ENCODE measurements at places on chromosomes 2 and 18.

- no peak for DNase-seq
Observed at GRCh38 chr2:33384599-33384961, 91.9 kb upstream of the RASGRP3 start.

GRCh38 chr18:40751186-40751585 is 1203.8 kb upstream of the PIK3C3 start:
- DNase-seq: no peak

DNA sequence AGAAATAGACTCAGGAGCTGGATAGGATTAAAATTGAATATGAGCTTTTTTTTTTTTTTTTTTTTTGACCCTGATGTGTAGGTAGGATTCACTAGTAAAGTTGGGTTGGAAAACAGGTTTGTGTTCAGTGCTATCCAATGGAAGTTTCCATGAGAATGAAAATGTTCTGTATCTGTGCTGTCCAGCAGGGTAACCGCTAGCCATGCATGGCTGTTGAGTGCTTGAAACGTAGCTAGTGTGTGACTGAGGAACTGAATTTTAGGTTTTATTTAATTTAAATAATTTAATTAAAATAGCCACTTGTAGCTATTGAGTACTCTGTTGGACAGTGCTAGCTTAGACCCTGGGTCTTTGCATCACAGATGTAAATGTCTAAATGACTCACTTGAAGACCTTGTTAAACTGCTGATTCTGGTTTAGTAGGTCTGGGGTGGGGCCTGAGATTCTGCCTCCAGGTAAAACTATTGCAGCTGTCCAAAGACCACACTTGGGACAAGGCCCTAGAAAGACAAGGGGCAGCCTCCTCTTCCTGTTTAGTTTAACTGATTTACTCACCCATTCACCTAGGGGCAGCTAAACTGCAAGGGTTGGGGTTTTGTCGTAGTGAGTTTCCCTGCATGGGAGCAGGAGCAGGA is 84.7 kb upstream of the STON1 start:
- no peak for DNase-seq

GRCh38 chr2:219387306-219388120 is at the start of gene DNPEP:
Gene DNPEP (minus strand): TSS chr2:219387912. CDS start chr2:219387794, 118 bp downstream.
- DNase-seq: peak; percentile 85

- no peak for DNase-seq
Observed at GRCh38 chr2:239697399-239698164, 296.8 kb upstream of the HDAC4 start.

DNA sequence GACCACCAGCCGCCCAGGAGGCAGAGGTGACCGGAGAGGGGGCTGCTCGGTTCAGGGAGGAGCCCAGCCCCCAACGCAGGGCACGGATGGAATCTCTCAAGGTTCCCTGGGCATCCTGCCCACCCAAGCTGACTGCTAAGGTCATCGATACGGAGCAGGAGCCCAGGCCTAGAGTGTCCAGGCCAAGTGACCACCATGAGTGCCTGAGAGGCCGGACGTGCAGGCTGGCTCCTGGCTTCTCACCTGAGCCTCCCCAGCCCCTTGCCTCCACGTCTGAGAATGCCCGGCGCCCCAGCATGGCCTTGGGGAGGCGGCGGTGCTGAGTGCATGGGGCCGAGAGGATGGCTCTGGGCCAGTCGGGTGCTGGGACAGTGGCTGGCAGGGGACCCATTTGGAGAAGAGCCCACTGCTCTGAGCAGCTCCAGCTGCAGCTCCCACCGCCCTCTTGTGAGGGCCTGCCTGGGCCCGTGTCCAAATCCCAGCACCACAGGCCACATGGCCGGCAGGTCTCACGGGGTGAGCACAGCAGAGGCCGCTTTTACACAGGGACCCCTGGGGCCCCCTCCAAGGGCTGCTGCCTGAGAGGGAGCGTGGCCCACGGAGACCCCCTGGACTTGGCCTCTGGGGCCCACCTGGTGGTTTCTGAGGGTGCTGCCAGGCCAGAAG is 102.8 kb upstream of the CTDP1 start:
- no peak for DNase-seq

- no peak for DNase-seq
Observed at GRCh38 chr2:26179446-26179913, 6.6 kb downstream of the GAREM2 start.

GRCh38 chr2:43026426-43027096 is 199.8 kb downstream of the ZFP36L2 start:
- no peak for DNase-seq

- no peak for DNase-seq
Observed at GRCh38 chr2:196809260-196809659, at the start of gene C2orf66. Gene C2orf66 (minus strand): TSS chr2:196809355. CDS start chr2:196809336, 19 bp downstream.

DNA sequence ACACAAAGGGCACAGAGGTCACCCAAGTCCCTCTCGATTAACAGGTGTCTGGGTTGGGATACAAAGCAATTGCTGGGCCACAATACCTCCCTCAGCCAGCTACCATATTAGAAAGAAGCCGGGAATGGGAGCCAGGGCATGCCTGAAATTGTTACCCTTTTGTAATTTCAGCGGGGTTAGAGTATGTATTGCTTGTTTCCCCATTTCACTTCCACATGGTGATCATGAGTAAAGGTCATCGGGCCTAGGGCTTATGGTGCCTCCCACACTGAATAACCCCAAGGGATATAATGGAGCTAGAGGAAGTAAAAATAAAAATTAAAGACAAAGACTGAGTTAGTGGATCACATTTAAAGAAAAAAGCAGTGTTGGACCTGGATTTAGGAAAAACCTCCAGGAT is 437.2 kb upstream of the KLHL29 start:
- DNase-seq: no peak

DNA sequence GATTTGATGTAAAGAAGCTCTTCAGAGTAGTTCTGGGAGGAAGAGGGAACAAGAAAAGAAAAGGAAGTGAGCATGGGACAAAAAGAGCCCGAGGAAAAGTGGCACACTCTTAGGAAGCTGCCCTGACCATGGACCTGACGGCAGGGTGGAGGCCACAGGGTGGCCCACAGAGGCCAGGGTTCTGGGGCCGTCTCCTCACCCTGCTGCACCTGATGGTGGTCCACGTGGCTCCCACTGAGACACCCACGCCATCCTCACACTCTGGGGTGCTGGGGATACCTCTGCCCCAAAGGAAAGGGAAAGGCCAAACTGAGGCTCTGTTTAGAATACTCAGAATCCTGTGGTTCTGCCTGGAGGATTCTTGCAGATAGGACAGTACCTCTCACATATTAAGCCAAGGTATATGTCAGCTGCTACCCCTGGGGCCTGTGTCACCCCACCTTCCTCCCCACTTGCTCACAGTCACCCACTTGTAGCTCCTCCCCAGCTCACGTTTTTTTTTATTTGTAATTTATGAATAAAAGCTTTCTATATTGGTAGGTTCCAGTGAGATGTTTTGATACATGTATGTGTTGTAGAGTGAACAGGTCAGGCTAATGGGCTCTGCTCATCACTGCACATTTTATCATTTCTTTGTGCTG is 171.1 kb downstream of the LDLRAD4 start:
- no peak for DNase-seq

DNA sequence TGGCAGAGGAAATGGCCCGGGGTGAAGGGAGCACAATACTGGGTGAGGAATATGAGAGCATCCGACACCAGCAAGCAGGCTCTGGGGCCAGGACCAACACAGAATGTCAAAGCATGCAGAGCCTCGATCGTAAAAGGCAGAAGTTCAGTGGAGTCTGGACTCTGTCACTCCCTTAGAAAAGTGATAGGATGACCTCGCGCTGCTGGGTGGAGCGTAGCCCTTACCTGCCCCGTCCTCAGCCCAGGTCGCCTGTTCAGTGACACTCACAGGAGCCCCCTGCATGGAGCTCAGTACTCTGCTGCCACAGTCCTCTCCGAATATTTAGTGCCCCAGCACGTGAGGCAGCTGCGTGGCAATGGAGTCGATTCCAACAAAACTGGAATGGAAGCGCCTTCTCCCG is 236.7 kb upstream of the MYT1L start:
- no peak for DNase-seq

DNA sequence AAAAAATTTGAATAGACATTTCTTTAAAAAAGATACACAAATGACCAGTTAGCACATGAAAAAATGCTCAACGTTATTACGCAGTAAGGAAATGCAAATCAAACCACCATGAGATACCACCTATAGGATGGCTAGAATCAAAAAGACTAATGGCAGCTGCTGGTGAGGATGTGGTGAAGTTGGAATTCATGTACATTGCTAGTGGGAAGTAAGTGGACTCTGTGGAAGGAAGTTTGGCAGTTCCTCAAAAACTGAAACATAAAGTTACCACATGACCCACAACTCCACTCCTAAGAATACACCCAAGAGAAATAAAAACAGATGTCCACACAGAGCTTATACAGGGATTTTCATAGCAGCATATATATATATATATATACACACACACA is 51.2 kb downstream of the MBP start:
- no peak for DNase-seq

DNA sequence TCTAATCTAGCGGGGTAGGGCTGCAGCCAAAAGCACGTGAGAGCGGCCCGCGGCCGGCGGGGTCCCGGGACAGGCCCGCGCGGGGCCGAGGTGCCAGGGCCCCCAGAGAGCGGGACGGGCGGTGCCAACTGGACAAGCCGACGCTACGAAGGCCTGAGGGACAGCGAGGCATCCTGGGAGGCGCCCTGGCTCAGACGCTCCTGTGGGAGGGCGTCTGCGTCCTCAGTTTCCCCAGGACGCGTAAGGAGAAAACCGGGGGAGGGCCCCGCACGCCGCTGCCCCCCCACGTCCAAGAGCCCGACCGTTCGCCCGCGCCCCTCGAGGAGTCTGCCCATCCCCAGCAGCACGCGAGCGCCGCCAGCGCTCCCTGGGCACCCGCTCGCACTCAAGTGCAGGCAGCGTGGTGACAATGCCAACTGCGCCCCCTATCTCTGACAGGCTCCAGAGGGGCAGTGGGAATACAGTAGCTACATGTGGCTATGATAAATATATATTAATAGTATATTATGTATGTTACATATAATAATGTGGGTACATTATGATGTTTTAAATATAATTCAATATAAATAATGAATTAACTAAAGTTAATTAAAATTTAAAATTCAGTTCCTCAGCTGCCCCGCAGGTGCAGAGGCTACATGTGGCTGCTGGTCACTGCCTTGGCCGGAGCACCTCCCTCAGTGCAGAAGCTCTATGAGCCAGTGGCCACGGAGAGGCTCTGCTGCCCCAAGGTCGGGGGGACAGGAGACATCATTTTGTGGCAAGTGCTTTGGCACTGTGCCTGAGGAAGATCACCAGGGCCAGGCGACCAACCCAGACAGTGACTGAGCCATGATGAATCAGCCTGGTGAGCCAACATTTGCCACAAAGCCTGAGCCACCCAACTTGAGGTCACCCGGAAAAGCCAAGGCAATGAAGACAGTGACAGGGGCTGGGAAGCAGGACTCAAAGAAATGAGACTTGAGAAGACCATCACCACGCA is 5.5 kb upstream of the SFT2D3 start:
- DNase-seq: peak; percentile 78

DNA sequence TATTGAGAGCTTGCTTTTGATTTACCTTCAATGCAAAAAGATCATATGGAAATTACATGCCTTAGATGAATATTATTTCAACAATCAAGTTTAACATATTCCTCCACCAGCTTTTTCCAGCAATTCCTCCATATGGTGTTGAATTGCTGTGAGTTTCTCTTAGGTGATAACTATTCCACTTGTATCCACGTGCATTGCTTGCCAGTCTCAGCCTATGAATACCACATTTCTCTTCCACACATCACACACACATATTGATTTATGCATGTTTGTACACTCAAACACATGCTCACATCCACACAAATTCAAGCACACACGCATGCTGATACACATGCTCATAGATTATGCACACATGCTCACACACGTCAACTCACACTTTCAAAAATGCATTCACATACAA is 770.0 kb upstream of the LINC00305 start:
- DNase-seq: no peak

DNA sequence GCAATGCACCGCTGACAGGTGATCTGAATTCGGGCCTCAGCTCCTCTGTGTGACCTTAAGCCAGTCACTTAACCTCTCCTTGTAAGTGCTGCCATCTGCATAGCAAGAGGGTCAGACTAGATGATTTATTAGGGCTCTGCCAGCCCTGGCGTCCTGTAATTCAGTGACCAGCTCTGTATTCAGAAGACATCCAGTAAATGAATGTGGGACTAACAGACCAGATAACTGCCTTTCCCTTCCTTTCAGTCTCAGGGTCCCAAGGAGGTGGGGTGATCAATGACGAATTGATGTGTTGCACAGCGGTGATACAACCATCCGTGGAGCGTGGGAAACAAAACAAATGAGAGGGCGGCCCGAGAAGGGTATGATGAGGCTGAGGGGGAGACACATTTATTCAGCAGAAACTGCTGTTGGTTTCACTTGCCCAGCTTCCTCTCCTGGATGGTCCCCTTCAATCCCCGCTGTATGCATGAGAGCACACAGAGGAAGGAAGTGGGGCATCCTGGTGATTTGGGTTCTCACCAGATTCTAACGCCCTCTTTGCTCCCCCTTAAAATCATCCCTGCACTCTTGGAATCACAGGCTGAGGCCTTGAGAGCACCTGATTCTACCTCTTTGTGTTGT is 92.8 kb downstream of the VIT start:
- DNase-seq: no peak

- DNase-seq: no peak
Observed at GRCh38 chr2:144615866-144616565, 96.1 kb upstream of the ZEB2 start.

GRCh38 chr2:176138923-176139660 is 9.6 kb downstream of the HOXD8 start:
- DNase-seq: no peak

DNA sequence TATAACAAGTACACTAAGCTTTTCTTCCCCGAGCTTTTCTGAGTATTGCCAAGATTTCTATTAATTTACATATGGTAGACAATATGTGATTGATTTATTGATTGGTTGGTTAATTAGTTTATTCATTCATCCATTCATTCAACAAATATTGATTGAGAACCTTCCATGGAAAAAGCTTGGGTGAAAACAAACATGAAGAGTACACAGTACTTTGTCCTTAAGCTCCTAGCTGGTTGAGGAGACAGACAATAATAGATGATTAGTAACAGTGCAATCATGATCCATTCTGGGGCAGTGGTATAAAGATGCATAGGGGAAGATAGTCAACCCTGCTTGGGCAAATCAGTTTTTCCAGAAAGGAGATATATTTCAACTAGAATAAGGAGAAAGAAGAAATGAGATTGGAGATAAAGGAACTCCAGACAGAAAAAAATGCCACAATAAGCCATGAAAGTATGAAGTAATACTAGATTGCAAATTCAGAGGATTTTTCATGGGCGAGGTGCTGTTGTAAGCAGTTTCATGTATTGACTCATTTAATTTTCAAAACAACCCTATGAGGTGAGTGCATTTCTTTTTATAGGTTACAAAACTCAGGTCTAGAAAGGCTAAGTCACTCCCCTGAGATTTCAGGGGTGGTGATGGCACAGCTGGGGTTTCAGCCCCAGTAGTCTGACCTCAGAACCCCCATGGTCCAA is 129.5 kb downstream of the RND3 start:
- no peak for DNase-seq

GRCh38 chr2:106562268-106563186 is 75.4 kb downstream of the CD8B2 start:
- no peak for DNase-seq

GRCh38 chr2:46087492-46087891 is 209.7 kb upstream of the EPAS1 start:
- no peak for DNase-seq

- no peak for DNase-seq
Observed at GRCh38 chr2:19244460-19245363, 113.7 kb downstream of the OSR1 start.
